ENCODE measurements at places on chromosomes 3 and 15.

- no peak for DNase-seq
Measured at GRCh38 chr15:41985236-41986160, 13.1 kb upstream of the EHD4 start.

GRCh38 chr3:52291508-52292181 is 4.0 kb downstream of the GLYCTK start:
- DNase-seq = peak; percentile 54

GRCh38 chr3:129673897-129674797 is 67.7 kb upstream of the PLXND1 start:
- no peak for DNase-seq

GRCh38 chr15:58477170-58477569 is 45.4 kb downstream of the LIPC start:
- DNase-seq = no peak

DNA sequence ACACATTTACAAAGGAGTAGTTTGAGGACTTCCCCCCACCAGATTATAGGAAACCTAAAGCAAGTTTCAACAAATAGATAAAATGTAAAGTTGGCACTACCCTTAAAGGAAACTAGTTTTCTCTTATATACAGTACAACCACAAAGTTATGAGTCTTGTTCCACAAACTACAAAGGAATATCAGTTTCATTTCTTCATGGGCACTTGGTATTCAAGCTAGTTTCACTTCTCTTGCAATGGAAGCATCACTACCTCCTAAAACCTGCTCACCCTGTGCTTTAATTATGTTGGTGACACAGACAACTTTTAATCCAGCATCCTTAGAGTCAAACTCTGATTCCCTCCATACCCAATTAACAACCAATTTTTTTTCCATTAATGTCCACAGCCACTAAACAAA is 707.0 kb downstream of the ROBO2 start:
- no peak for DNase-seq

- DNase-seq = no peak
Measured at GRCh38 chr3:52730681-52731080, 24.8 kb downstream of the SPCS1 start.

DNA sequence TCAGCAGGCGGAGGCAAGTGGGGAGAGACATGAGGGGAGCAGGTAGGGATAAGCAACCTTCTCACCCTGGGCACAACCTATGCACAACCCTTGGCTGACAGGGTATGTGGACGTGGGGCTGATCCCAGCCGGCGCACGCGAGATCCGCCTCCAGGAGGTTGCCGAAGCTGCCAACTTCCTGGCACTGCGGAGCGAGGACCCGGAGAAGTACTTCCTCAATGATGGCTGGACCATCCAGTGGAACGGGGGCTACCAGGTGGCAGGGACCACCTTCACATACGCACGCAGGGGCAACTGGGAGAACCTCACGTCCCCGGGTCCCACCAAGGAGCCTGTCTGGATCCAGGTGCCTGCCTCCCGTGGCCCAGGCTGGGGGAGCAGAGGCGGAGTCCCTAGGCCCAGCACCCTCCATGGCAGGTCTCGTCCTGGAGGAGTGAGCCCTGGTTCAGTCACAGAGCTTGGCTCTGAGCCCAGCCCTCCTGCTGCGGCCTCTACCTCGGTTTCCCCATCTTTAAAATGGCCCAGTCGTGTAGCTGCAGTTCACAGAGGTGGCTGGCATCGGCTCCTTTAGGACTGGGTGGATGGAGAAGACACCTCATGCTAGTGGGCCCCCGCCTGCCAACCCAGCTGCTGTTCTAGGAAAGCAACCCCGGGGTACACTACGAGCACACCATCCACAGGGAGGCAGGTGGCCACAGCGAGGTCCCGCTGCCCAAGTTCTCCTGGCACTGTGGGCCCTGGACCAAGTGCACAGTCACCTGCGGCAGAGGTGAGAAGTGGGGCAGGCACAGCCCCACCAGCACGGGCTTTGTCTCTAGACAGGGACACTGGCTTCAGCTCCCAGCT is 96.0 kb downstream of the TBC1D2B start:
- no peak for DNase-seq

- DNase-seq = no peak
Measured at GRCh38 chr15:45087513-45087912, 26.5 kb downstream of the DUOX2 start.

DNA sequence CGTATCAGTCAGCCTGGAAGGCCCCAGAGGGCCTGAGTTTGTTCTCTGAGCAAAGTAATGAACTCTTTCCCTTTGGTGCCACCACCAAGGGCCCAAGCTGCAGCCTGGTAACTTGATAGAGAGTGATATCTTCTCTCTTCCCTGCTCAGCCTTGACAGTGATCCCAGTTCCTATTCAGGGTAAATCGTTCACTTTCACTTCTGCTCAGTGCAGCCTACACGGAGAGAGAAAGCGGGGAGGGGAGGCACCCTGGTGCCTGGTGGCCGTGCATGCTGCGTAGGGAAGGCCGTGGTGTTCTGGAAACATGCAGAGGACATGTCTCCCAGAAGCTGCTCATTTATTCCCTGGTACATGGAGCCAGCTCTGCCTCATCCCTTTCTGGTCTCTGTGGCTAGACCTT is 54.9 kb downstream of the KIF9 start:
- DNase-seq = no peak

- DNase-seq = peak; percentile 81
Measured at GRCh38 chr15:90097475-90097874, 4.8 kb downstream of the IDH2 start.

- DNase-seq = no peak
Measured at GRCh38 chr3:37272741-37273140, 98.4 kb upstream of the LRRFIP2 start.

DNA sequence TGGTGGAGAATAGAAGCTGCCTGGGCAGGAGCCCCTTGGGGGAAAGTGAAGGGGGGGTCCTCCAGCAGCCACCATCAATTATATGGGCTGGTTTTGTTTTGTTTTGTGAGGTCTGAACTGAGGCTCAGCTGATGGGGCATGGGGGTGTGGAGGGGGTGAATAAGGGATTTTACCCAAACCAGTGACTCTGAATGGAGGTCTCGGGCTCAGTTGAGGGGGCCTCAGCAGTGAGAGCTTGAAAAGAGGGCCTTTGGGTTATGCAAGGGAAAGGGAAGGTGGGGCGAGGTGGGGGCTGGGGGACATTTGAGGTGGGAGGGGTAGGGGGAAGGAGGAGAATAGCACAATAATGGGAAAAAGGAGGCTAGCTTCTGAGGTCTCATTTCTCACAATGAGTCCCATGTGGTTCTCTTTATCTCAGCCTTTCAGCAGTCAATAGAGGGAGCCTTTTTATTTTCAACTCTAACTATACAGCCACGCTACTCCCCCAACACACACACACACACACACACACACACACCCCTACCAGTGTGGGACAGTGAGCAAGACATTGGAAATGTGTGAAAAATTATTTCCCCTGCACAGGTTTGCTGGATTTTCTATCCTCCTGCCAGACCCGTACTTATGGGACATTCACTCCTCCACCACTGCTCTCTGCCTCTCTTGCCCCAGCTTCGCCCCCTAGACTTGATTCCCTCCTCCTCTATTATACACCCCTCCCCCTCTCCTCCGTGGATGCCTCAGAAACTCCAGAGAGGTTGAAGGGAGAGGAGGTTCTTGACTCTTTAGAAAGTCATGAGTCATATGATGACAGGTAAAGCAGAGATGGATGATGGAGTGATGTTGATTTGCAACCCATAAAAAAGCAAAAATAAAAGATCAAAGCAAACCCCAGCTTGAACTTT is 96.0 kb downstream of the GTPBP8 start:
- no peak for DNase-seq

GRCh38 chr3:47865192-47865591 is 62.3 kb downstream of the DHX30 start:
- DNase-seq = no peak

DNA sequence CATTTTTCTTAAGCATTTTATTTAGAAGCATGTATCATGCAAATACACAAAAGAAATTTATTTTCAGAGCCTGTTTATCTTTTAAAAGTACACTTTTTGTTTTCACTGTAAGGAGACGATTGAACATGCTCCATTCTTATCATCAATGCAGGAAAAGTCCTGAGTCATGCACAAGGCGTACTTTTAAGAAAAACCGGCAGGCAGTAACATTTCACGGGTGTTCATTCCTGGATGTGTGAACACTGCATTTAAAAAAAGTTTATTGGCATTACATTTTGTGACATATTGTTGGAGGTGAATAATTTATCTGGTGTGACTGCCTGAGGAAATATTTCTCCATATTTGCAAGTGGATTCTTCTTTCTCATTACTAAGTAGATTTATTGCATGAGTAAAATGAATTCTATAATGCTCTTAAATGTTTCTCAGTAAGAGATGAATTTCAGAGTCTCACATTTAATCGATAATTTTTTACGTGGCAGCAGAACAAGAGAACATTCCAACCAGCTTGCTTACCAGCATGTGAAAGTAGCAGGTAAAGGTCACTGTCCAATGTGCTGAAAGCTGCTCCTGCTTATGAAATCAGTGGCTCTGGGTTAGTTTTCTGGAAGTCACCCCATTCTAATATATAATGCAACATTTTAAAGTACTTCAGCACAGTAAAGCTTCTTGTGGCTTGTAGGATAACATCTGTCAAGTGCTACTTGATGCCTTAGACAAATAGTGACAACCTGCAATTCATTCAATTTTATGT is 87.0 kb downstream of the SV2B start:
- DNase-seq = no peak

DNA sequence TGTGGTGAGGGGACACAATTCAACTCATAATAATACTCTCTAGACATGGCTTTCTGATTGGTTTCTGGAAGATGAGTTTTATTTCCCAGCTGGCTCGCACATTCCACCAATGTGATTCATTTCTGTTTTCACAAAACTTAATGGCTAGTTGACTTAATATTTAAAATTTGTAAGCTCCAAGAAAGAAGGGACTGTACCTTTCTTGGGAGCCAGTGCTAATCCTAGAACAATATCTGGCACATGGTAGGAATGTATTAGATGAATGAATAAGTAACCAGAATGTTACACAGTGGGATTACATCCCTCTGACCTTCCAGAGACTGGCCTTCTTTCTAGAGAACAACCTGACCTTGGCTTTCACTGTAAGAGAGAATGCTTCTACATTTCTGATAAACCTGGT is 262.8 kb downstream of the RORA start:
- DNase-seq = no peak

DNA sequence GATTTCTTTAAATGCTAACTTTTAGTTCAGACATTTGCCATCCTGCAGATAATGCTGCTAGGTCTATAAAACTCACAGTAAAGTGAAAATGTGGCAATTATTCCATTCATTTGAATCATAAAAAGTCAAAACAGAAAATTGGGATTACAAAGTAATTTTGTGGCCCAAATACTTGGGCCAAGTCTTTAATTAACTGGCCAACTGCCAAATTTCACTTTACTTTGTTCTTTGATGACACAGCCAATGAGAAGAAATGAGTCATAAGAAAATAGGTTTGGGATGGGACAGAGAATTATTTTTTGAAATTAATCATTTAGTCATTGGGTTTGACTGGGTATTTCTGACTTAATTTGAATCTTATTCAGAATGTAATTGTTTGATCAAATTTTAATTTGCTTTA is 89.8 kb upstream of the SLC2A2 start:
- no peak for DNase-seq

DNA sequence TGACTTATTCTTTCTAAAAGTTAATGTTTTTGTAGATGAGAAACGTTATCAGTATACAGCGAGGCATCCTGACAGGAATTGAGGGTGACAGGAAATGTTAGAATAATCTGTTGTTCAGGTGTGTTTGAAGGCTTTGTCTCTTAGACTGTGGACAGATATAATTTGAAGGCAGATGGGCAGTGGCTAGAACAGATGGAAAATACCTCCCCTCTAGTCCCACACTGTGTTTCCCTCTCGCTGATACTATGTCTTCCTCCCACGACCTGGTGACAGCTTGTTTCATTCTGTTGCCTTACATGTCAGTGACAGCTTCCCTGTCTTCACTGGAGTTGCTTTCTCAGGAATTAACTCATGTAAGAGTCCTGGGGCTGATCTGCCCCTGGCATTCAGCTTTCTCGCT is 125.3 kb downstream of the MYRIP start:
- DNase-seq = no peak

DNA sequence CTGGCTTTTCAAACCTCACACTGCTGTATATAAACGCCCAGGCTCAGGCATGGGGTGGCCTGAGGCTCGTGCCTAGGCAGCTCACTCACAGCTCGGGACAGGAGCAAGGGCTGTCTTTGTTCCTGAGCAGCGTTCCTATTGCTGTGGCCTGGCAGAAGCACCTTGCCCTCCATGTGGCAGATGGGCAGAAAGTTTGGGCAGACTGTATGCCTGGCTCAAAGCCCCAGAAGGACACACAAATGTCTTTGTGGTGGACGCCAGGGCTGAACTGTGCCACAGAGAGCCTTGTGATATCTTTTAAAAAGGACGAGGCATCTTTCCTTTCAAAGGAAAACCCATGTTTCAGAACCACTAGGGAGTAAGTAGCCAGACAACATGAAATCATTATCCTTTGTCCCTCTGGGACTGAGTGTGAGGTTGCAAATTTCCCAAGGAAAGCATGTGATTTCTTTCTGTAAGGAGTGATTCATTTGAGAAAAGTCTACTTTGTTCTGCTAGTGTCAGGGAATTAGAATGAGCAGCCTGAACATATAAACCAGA is 29.3 kb upstream of the UBE2E1 start:
- no peak for DNase-seq

DNA sequence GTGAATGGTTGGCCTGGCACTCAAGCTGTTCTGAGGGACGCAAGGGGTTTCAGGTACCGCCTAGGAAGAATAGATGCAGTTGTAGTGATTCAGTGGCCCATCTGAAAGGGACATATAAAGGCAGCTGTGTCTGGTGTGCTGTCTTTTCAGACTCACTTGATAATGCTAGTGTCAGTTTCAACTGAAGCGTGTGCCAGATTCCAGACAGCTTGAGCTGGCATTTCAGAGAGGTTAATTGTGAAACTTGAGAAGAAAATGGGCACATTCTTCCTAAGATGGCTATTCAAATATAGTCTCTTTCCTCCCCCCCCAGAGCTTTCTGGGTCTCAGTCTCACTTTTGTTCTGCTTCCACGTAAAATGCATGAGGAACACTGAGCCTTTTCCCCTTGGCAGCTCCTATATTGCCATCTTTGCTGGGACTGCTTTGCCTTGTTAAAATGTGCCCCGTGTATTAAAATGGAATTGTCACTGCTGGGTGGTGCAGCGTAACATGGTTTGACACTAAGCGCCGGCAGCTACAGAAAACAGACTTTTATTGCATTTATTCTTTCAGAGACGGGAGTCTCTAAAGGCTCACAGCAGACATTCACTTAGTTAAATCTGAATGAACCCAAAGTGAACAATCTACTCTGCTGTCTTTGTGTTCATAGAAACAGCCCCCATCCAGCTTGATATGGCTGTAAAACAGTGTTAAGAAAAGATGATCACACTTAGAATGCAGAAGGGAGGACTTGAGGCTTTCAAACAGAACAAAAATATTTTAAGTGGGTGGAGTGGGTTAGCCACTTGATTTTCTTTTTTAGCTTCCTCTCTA is 478.7 kb downstream of the RBMS3 start:
- DNase-seq = no peak
